ENCODE measurements at places on chromosomes 11 and 22.

DNA sequence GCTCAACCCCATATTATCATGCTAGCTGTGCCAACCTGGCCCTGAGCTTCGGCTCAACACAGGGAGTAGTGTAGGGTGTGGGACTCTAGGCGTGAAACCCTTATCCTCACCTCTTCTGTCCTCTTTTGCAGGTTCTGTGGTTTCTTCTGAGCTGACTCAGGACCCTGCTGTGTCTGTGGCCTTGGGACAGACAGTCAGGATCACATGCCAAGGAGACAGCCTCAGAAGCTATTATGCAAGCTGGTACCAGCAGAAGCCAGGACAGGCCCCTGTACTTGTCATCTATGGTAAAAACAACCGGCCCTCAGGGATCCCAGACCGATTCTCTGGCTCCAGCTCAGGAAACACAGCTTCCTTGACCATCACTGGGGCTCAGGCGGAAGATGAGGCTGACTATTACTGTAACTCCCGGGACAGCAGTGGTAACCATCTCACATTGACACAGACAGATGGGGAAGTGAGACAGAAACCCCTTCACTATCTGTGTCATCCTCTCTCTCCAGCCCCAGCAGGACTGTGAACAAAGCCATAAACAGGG lies 76.4 kb downstream of the GGTLC2 start:
- DNase-seq: no peak

- peak; percentile 97 for DNase-seq
Observed at GRCh38 chr11:94132152-94132558, 3.5 kb downstream of the PANX1 start.

GRCh38 chr22:48098921-48099245 lies 1336.4 kb downstream of the TBC1D22A start:
- no peak for DNase-seq

- DNase-seq: no peak
Observed at GRCh38 chr11:110856996-110857812, 145.0 kb upstream of the ARHGAP20 start.

DNA sequence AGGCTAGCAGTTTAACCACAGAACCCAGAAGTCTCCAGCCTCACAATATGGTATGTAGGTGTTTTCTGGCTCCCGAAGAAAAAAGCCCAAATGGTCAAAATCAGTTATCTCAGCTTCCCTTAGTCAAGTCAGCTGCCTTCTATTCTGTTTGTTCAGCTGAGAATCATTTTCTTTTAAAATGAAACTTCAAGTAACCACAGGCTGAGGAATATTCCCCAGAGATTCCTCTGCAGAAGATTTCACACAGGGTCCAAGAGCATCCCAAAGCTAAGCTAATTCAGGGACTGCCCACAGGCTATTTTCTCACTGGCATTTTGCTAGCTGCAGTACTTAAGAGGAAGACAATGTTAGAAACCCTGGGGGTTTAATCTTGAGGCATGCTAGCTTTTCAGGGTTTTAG lies 977.0 kb upstream of the CHORDC1 start:
- no peak for DNase-seq

- DNase-seq: no peak
Observed at GRCh38 chr11:36945384-36945783, 347.3 kb upstream of the RAG2 start.

- DNase-seq: peak; percentile 77
Observed at GRCh38 chr11:106466521-106467080, 389.1 kb downstream of the AASDHPPT start.

GRCh38 chr22:27134315-27134701 lies 476.9 kb downstream of the MIAT start:
- DNase-seq: peak; percentile 91

GRCh38 chr22:42132457-42132856 lies 1.8 kb upstream of the CYP2D6 start:
- DNase-seq: no peak

DNA sequence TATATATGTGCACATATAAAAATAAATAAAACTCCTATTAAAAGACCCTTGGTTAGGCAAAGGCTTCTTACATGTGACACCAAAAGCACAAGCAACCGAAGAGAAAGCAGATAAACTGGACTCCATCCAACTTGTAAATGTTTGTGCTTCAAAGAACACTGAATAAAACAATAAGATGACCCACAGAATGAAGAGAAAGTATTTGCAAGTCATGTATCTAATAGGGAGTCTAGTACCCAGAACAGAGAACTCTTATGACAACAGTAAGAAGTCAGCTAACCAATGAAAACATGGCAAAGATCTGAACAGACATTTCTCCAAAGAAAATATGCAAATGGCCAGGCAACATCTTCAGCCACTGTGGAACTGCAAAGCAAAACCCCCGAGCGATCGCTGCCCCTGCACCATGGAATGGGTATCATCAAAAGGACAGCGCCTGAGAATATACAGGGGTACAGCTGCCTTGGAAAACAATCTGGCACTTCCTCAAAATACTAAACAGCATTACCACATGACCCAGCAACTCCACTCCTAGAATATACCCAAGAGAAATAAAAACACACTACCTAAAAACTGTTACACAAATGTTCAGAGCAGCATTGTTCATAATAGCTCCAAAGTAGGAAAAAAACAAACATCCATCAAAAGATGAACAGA lies 17.2 kb downstream of the BRD1 start:
- DNase-seq: peak; percentile 34

GRCh38 chr22:39800790-39801520 lies 92.6 kb downstream of the ENTHD1 start:
- DNase-seq: no peak

All from M059J (cell line).